Esophagus mucosa (tissue), 1 donor: ENCODE measurements at places on chromosomes 6 and 20. TPM values are rescaled to one million over a fixed set of nuclear protein-coding genes. Genes with fewer than 3 reads are reported as not detected.

GRCh38 chr6:33838983-33839382 is 35.2 kb upstream of the MLN start:
- peak; percentile 35 for ATAC-seq

DNA sequence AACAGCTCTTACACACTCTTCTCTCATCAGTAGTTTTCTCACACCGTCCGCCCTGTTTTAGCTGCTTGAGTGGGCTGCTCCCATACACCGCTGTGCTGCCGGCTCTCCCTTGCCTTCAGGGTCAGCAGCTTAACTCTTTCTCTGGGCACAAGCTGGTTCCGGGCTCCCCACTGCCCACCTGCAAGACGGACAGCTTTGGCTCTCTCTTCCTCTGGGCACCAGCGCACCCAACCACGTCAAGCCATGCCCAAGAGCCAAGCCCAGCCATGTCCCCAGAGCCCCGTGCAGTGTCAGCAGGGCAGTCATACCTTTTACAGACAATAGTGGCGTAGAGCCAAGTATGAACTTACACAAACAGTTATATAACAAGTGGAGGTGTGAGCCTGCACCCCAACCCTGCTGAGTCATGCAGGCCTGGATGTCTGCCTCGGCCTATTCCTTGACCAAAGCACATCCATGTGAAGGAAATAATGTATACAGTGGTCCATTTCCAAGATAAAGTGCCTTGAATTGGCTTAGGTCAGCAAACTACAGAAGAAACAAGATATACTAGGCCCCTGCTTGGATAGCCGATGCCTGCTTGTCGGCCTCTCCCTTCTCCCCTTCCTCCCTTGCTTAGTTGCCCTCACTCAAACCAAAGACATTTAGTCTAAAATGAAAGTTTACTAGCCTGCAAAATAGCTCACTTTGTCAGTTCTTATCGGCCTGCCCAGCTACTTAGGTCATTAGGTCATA is 89.3 kb downstream of the JPH2 start:
- peak; percentile 92 for ATAC-seq

DNA sequence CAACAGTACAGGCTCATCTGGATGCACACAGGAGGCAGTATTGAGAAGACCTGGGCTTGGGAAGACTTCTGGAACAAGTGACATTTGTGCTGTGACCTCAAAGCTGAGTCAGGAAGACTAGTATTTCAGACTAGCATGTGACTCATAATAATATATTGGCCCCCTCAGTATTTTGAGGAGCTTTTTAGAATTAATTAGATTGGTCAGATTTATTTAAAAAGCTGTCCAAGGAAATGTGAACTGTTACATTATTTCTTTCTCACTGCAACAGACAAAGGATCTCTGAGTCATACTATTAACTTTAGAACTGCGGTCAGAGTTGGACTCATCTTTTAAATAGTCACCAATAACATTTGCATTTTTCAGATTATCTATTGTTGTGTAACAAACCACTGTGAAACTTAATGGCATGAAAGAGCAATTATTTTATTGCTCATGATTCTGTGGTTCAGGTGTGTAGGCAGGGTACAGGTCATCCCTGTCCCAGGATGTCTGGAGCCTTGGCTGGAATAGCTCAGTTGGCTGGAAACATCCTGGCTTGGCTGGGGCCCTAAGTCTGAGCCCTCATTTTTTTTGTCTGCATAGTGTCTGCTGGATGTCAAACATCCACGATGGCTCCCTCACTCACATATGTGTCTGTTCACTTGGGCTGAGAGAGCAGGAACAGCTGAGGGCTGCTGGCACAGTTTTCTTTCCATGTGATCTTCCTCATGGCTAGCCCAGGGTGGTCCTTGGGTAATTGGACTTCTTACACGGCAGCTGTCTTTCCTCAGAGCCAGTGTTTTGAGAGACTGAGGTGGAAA is 46.9 kb downstream of the MAP3K4 start:
- ATAC-seq = peak; percentile 89

DNA sequence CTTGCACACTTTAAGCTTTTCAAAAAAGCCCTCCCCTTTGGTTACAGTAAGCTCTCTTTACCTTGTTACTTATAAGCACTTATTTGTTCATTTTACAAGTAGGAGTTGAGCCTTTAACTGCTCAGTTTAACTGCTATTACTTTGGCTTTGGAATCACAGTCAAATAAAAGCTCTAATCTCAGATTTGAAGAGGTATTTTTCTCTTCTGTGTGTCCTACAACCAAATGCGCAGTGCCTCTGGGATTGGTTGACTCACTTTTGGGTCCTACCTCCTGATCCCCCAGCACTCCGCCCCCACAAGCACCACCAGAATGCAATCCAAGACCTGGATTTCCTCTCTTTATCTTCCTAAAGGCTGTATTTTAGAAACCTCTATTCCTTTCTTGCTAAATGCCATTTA is 2.5 kb downstream of the NCOA7 start:
- no peak for ATAC-seq

The CCR6 gene
- total RNA-seq = not detected

DNA sequence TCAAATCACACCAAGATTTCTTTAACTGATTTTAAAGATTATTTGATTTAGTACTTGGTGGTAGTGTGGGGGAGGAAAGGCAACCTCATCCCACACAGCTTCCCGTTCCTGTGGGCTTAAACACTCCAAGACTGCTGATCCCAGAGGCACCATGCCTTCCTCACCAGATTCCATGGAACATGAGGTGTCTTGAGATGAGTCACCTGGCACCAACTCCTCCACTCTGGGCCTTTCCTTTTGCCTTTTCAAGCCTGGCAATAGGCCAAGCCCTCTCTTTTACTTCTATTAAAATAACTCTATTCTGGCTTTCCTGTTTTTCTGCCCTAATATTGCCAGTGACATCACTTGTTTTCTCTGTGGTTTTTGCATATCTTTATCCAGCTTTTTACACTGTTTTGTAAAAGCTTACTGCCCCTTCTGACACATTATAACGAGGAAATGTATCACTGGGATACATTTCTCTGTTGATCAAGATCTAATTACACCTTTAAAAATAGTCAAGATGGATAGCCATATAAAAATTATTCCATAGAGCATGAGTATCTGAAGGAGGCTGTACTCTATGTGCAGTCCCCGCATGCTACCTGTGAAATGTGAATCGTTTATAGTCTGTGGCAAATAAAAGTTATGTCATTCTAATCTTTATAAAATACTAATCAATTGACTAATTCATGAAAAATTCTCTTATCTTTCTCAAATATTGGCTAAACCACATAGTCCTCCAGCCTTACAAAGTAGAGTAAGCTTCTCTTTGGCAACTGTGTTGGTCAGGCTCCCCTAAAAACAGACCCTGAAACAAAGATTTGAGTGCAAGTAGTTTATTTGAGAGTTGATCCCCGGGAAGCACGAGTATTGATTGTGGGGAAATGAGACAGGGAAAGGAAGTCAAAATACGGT is 257.8 kb upstream of the KCNQ5 start:
- no peak for ATAC-seq

The KIF6 gene
- 0.24 TPM for total RNA-seq

GRCh38 chr20:54015496-54015895 is 54.9 kb downstream of the BCAS1 start:
- no peak for ATAC-seq

- ATAC-seq = no peak
Measured at GRCh38 chr6:108838101-108838717, 10.0 kb upstream of the ARMC2 start.

- no peak for ATAC-seq
Measured at GRCh38 chr6:12614456-12614855, 102.1 kb upstream of the PHACTR1 start.

The RAD21L1 gene
- not detected for total RNA-seq

The EYA2 gene
- 27.7 TPM for total RNA-seq

GRCh38 chr6:154960299-154960843 is 34.7 kb upstream of the TIAM2 start:
- no peak for ATAC-seq

The CAGE1 gene
- 0.28 TPM for total RNA-seq

The CCN5 gene
- total RNA-seq = 1.9 TPM

DNA sequence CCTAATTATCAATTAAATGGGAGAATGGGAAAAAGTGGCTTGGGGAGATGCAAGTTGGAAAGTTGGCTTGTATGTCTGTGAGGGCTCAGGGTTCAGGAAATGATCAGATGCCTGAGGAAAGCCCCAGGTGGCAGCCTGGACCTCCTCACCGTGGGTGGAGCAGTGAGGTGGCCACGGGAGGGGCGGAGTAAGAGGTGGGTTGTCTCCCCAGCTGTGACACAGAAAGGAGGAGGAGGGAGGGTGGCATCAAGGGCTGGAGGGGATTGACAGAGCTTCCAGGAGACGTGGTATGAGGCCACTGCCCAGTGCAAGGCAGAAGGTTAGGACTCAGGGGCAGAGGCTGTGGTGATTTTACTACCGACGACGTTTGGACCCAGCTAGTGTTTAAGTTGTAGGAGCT is 672.2 kb downstream of the PRKN start:
- ATAC-seq = no peak

DNA sequence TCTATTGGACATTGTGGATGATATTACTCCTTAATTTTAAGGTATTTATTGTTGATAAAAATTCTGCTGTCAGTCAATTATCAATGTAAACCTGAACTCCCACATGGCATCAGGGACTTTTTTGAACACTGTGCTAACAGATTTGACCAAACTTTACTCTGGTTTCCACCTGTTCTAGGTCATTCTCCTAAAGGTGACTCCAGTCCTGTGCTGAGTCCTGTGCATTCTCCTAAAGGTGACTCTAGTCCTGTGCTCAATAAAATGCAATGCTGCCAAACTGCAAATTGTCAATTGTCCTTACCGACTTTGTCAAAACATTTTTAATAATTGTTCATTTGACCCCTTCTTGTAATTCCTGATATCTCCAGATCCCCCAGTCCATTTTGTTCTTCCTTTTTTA is 408.4 kb upstream of the EPHA7 start:
- ATAC-seq = no peak

GRCh38 chr6:116411284-116411623 is 40.5 kb downstream of the DSE start:
- no peak for ATAC-seq

GRCh38 chr20:658731-659291 is 5.8 kb upstream of the SRXN1 start:
- no peak for ATAC-seq
